Chondrocyte (in vitro differentiated cells): ENCODE measurements at places on chromosomes 5 and 9.

DNA sequence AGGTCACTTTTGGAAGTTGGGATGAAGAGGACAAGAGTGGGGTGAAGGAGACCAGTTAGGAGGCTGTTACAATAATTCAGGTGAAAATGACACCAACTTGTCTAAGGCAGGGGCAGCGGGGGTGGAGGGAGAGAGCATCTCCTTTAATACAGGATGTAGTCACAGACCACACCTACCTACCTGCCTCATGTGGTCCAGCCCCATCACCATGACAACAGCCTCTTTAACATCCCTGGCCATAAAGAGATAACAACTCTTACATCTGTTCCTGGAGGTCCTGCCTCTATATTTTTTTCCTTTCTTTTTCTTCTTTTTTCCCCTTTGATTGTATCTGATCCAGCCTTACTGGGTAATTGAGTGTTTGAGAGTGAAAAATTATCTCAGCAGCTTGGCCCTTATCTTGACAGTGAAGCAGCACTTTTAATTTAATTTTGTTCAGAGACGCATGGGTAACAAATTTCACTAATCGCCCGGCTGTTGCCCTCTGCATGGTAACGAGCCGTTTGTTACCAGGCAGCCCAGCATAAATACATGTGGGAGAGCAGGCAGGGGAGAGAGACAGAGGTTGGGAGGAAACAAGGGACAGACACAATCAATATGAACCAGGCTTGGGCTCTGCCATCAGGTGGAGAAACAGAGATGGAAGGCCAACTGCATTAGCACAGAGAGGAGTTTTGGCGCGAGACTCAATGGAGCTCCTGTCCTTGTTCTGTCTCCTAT, 338.1 kb downstream of the ASTN2 start:
- H3K36me3 ChIP-seq: no peaks in the 10 kb centered on the region
- H3K4me3 ChIP-seq: no peak overlapping the region
- no peaks in the 10 kb centered on the region for H3K4me1 ChIP-seq
- no peak overlapping the region for H3K27ac ChIP-seq
- H3K27me3 ChIP-seq: peaks cover 8% of the 10 kb centered on the region

DNA sequence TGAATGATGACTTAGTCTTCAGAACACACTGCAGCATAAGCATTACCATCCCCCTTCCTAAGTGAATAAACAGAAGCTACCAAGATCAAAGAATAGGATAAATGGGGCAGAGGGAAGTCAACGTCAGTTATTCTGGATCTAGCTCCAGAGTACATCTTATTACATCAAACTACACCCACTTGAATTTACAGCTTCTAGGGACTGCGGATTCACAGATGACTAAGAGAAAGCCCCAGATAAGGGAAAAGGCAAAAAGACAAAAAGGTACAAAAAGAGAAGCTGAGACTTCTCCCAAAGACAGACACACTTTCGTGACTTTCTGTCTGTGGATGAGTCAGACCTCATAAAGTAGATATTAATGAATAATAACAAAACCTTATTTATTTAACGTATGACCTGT, 457.9 kb upstream of the BRINP1 start:
- H3K36me3 ChIP-seq: no peaks in the 10 kb centered on the region
- H3K4me3 ChIP-seq: no peak overlapping the region
- no peak overlapping the region for H3K27ac ChIP-seq
- DNase-seq: no peak

GRCh38 chr9:33377089-33377715, 25.2 kb downstream of the AQP7 start:
- peaks cover 22% of the 10 kb centered on the region for H3K4me1 ChIP-seq
- H3K4me3 ChIP-seq: no peak overlapping the region
- H3K27ac ChIP-seq: no peak overlapping the region
- DNase-seq: peak; percentile 70

- H3K4me1 ChIP-seq: no peaks in the 10 kb centered on the region
- no peak for DNase-seq
- H3K36me3 ChIP-seq: no peaks in the 10 kb centered on the region
- H3K4me3 ChIP-seq: no peak overlapping the region
Measured at GRCh38 chr5:163303718-163304117, 133.7 kb upstream of the CCNG1 start.

- peaks cover 5% of the 10 kb centered on the region for H3K36me3 ChIP-seq
- peak overlapping the region; percentile 94 for H3K27ac ChIP-seq
- peak overlapping the region; percentile 90 for H3K4me3 ChIP-seq
- no peak for DNase-seq
- no peaks in the 10 kb centered on the region for H3K27me3 ChIP-seq
Measured at GRCh38 chr9:86948074-86948929, 996 bp upstream of the GAS1 start.

- peaks cover 63% of the 10 kb centered on the region for H3K27me3 ChIP-seq
- H3K27ac ChIP-seq: no peak overlapping the region
- H3K36me3 ChIP-seq: peaks cover 2% of the 10 kb centered on the region
- H3K4me1 ChIP-seq: peaks cover 2% of the 10 kb centered on the region
- no peak overlapping the region for H3K4me3 ChIP-seq
Measured at GRCh38 chr5:175878021-175878420, 6.6 kb downstream of the CPLX2 start.

GRCh38 chr9:18428661-18429060, 45.3 kb upstream of the ADAMTSL1 start:
- H3K27me3 ChIP-seq: no peaks in the 10 kb centered on the region
- H3K4me1 ChIP-seq: no peaks in the 10 kb centered on the region
- DNase-seq: no peak
- H3K4me3 ChIP-seq: no peak overlapping the region
- H3K36me3 ChIP-seq: no peaks in the 10 kb centered on the region
- H3K27ac ChIP-seq: no peak overlapping the region

DNA sequence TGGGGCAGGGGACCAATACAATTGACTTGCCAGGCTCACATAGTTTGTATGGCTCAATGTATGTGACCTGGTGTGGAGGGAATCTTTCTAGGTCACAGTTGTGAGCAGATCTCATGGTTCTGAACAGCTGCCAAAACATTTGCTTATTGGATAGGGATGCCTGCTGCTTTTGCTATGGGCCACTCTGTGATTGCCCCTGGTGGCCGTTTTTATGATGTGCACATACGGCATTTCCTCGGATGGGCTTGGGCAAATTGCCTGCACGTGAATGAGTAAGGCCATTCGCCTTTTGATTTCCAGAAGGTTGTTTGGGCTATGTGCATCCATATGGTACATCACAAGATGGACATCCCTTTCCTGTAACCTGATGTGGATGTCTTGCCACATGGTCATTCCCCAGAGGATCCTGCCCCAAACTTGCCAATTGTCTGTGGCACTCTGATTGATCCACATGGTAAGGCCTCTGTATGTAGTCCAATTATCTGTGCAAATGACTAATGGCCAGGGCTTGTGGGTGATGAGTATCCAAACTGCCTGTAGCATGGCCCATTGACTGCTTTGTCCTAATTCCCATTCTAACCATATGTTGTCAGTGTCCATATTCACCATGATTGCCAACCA, 10.7 kb upstream of the SLC22A4 start:
- DNase-seq: no peak
- H3K27me3 ChIP-seq: peaks cover 6% of the 10 kb centered on the region
- H3K4me1 ChIP-seq: peaks cover 4% of the 10 kb centered on the region
- no peak overlapping the region for H3K4me3 ChIP-seq

DNA sequence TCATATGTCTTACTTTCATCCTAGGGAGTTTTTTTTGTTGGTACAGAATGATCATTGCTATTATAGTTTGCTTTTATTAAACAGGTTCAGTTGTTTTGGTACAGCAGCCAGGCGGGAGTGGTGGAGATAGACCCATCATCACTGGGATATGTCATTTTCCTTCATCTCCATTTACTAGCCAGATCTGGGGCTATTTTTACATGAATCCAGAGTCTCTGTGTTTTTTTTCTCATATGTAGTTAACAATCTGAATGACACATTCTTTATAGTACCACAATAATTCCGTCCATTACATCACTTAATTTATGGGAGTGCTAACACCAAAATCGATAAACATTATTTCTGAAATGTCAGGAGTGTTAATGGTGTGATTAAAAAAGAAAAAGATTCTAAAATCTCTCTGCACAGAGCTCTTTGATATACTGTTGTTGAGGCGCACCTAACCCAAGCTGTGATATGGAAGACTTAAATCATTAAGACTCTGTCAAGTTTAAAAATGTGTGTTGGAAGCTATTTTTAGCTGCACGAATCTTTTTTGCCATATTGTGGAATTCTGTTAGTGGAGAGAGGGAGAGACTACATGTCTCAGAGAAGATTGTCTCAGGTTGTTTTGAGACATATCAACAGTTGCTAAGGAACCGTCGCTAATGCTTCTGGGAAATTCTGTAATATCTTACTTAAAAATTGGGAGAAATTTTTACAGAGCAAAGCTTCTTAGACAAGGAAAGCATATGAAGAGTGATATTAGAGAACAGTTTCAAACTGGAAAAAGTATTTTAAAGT, 59.6 kb downstream of the RPS23 start:
- no peak for DNase-seq
- H3K27me3 ChIP-seq: no peaks in the 10 kb centered on the region
- no peak overlapping the region for H3K4me3 ChIP-seq
- peaks cover 19% of the 10 kb centered on the region for H3K4me1 ChIP-seq
- peak overlapping the region; percentile 47 for H3K27ac ChIP-seq
- H3K36me3 ChIP-seq: no peaks in the 10 kb centered on the region

GRCh38 chr5:17802256-17802655, 168.0 kb downstream of the TAF11L14 start:
- no peaks in the 10 kb centered on the region for H3K36me3 ChIP-seq
- no peaks in the 10 kb centered on the region for H3K27me3 ChIP-seq
- no peak overlapping the region for H3K27ac ChIP-seq
- H3K4me1 ChIP-seq: peaks cover 9% of the 10 kb centered on the region
- no peak overlapping the region for H3K4me3 ChIP-seq

GRCh38 chr5:14090290-14090689, 52.9 kb upstream of the TRIO start:
- no peak overlapping the region for H3K4me3 ChIP-seq
- DNase-seq: no peak
- H3K27ac ChIP-seq: no peak overlapping the region
- H3K4me1 ChIP-seq: no peaks in the 10 kb centered on the region

- no peak overlapping the region for H3K4me3 ChIP-seq
- DNase-seq: no peak
- no peaks in the 10 kb centered on the region for H3K4me1 ChIP-seq
- peaks cover 4% of the 10 kb centered on the region for H3K36me3 ChIP-seq
- H3K27me3 ChIP-seq: peaks cover 6% of the 10 kb centered on the region
Measured at GRCh38 chr5:40655138-40655537, 24.6 kb upstream of the PTGER4 start.

DNA sequence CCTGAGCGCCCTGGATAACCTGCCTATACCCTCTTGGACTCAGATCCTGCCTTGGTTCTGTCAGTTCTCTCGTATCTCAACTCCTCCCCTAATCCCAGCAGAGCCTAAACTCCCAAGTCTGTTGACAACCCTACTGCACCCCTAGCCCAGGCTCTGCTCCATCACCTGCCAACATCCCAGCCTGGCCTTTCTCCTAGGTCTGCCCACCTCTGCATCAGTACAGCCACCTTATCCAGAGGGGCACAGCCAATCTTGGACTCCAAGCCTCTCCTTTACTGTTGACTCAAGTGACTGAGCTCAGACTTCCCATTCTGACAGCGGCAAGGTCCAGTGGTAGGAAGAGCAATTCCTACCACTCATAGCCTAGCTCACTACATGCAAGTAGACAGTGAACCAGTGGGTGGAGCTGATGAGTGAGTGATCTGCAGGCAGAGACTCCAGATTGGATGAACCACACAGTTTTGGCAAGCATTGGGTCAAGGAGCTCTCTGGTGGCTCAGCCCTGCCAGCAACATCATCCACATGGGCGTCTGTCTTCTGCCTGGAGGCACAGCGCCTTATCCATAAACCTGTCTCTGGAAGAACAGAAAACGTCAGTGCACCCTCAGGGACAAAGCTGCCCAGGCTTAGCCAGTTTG, 26.5 kb downstream of the TRMO start:
- no peak overlapping the region for H3K27ac ChIP-seq
- H3K36me3 ChIP-seq: peaks cover 20% of the 10 kb centered on the region
- H3K4me1 ChIP-seq: no peaks in the 10 kb centered on the region
- no peaks in the 10 kb centered on the region for H3K27me3 ChIP-seq

DNA sequence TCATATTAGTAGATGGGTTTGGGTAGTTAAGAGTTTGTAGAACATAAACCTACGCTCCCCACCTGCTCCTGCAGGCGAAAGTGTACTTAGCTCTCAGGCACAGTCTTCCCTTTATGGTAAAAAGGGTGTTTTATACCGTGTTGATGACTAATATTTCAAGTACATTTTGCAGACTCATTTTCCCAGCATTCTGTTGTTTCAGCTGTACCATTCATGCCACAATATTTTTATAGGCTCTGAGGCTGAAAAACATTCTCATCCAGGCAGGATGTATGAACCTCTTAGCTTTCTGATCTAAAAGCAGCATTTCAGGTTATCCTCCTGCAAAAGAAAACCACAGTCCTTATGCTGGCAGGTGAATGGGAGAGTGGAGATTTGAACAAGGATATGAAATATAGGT, 231.4 kb downstream of the NR2F1-AS1 start:
- peaks cover 2% of the 10 kb centered on the region for H3K36me3 ChIP-seq
- H3K27ac ChIP-seq: peak overlapping the region; percentile 66
- no peak overlapping the region for H3K4me3 ChIP-seq
- H3K4me1 ChIP-seq: peaks cover 38% of the 10 kb centered on the region
- DNase-seq: no peak
- H3K27me3 ChIP-seq: no peaks in the 10 kb centered on the region

- H3K36me3 ChIP-seq: no peaks in the 10 kb centered on the region
- peaks cover 20% of the 10 kb centered on the region for H3K4me1 ChIP-seq
- H3K27me3 ChIP-seq: no peaks in the 10 kb centered on the region
- H3K4me3 ChIP-seq: no peak overlapping the region
- DNase-seq: no peak
- no peak overlapping the region for H3K27ac ChIP-seq
Measured at GRCh38 chr5:40486437-40487275, 193.1 kb upstream of the PTGER4 start.

- peaks cover 43% of the 10 kb centered on the region for H3K4me1 ChIP-seq
- no peak for DNase-seq
- H3K4me3 ChIP-seq: peak overlapping the region; percentile 89
- no peaks in the 10 kb centered on the region for H3K36me3 ChIP-seq
Measured at GRCh38 chr5:62306896-62307689, 1.1 kb downstream of the KIF2A start.

- no peak for DNase-seq
- H3K36me3 ChIP-seq: no peaks in the 10 kb centered on the region
- H3K27ac ChIP-seq: peak overlapping the region; percentile 88
- no peak overlapping the region for H3K4me3 ChIP-seq
- H3K27me3 ChIP-seq: no peaks in the 10 kb centered on the region
Measured at GRCh38 chr5:95631991-95632675, 12.2 kb downstream of the GPR150 start.

DNA sequence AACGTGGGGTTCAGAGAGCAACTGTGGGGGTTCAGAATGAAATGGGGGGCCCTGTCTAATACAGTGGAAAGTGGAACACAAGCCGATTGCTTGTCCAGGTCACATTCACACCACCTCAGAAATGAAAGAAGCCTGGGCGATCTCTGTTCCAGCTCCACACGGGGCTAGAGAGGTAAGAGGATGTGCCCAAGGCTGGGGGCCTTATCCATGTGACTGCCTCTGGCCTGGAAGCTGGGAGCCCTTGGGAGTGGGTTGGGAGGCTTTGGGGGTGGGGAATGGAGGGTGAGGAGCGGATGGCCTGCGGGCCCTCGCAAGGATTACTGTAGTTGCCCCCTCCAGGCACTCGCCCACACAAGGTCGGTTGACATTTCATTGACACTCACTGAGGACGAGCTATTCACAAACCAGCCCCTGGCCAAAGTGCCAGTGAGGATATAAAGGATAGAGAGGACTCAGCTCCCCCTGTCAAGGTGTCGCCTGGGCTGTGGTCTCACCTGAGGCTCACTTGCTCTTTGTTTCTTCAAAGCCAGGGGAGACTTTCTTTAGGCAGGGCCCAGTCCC, 86.7 kb downstream of the LIFR start:
- no peak overlapping the region for H3K27ac ChIP-seq
- DNase-seq: no peak
- H3K4me3 ChIP-seq: no peak overlapping the region
- H3K36me3 ChIP-seq: no peaks in the 10 kb centered on the region
- H3K4me1 ChIP-seq: peaks cover 30% of the 10 kb centered on the region
- no peaks in the 10 kb centered on the region for H3K27me3 ChIP-seq
